ENCODE measurements at places on chromosomes 2 and 18.

DNA sequence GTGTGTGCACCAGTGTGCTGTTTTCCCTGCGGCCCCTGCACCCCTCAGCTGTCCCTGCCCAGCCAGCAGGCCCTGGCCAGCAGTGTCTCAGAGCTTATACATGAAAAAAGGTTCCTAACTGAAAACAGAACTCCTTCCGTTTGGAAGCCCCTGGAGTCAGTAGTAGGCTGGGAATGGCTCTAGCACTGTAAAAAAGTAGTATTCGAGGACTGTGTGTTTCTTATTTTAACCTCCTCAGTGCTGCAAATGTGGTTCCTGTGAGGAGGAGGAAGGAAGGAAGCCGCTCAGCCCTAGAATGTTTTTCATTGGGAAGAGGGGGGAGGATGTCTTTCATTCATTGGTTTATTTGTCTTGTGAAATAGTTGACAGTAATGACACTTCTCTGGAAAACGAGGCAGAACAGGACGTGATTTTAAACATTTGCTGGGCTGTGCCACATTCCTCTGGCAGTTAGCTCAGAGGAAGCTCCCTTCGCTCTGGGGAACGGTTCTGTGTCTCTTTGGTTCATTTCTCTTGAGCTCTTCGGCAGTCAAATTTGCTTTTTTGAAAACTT lies 103.5 kb downstream of the SPTBN1 start:
- peak; percentile 91 for DNase-seq

GRCh38 chr2:44358503-44358902 lies 2.8 kb downstream of the PREPL start:
- no peak for DNase-seq

- no peak for DNase-seq
These were observed 31.7 kb downstream of the MTERF4 start for GRCh38 chr2:241070361-241070760.

GRCh38 chr18:35376742-35377695 lies at the start of gene ZNF396:
Gene ZNF396 (minus strand): TSS chr18:35377337. CDS start chr18:35374292, 3,045 bp downstream.
- peak; percentile 33 for DNase-seq

GRCh38 chr2:144452989-144453336 lies 67.0 kb downstream of the ZEB2 start:
- no peak for DNase-seq

DNA sequence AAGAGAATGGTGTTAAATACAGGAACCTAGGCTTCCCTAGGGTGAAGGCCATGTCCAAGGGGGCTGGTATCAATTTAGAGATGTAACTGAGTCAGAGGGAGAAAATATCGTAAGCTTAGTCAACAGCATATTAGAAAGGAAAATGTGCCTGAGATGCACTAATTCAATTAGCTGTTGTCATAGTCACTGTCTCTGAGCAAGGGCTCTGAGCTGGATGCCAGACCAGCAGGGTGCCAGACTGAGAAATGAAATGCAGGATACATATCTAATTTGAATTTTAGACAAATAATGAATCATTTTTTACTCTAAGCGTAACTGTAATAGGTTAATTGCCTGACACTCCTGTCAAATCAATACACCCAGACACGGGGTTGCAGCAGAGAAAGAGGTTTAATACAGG lies 11.4 kb upstream of the SLC35F6 start:
- DNase-seq, result no peak

DNA sequence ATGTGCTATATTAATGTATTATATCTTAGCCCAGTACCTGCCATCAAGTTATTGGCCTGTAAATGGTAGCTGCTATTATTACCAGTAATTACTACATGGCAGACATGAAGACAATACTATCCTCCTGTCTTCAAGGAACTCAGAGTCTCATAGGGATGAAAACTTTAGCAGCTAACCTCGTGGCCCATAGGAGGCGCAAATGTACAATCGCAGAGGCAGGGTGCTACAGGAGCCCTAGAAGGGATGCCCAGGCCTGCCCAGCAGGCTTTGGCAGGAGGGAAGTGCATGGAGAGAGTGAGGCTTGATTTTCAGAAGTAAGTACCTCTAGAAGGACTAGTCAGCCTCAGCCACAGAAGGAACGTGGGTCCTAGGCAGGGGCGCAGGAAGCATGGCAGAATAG lies 44.7 kb upstream of the KIDINS220 start:
- no peak for DNase-seq

DNA sequence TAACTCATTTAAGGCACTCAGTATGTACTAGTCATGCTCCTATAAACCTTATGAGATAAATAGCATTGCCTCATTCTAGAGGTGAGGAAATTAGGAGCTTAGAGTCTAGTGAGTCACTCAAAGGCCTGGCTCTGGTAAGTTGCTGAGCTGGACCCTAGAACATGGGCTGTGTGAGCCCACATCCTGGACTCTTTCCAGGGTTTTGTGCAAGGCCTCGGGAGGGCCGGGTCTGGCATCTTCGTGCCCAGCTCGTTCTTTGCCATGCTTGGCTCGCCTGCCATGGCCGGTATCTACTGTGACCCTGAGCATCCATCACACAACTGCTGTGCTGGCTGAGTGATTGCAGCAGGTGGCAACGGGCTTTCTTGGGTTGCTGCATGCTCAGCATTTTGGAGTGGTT lies 168.0 kb downstream of the LPIN1 start:
- no peak for DNase-seq

DNA sequence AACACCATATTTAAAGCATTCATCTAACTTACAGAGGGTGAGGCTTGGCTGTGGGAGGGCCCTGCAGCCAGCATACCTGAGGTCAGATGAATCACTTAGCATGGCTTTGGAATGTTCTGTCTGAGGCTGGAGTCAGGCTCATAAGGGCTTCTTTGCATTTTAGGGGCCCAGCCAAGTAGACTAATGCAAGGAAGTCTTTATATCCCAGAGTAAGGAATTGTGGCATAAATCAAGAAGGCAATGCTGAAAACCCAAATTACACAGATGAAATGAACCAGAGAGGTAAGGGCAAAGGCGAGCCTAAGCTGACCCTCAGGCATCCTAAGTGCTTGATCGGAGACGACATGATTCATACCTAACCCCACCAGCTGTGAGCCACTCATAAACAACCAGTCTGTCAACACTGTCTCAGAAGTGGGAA lies 383.6 kb downstream of the DCC start:
- DNase-seq, result no peak

GRCh38 chr2:26327291-26328272 lies 18.4 kb upstream of the SELENOI start:
- no peak for DNase-seq

- DNase-seq, result no peak
These were observed 86.4 kb upstream of the RGPD4 start for GRCh38 chr2:107740300-107740699.

- no peak for DNase-seq
These were observed 8.1 kb upstream of the BMP10 start for GRCh38 chr2:68879296-68879695.

- no peak for DNase-seq
These were observed 43.5 kb downstream of the CYP27C1 start for GRCh38 chr2:127176371-127177311.

GRCh38 chr2:232416521-232417470 lies 10.2 kb downstream of the ALPG start:
- DNase-seq, result no peak

GRCh38 chr18:22363867-22364463 lies 53.8 kb downstream of the CTAGE1 start:
- DNase-seq, result no peak

- no peak for DNase-seq
These were observed 3.7 kb downstream of the MYL12B start for GRCh38 chr18:3265564-3266033.

GRCh38 chr2:37737507-37737906 lies 66.1 kb upstream of the CDC42EP3 start:
- DNase-seq, result no peak

DNA sequence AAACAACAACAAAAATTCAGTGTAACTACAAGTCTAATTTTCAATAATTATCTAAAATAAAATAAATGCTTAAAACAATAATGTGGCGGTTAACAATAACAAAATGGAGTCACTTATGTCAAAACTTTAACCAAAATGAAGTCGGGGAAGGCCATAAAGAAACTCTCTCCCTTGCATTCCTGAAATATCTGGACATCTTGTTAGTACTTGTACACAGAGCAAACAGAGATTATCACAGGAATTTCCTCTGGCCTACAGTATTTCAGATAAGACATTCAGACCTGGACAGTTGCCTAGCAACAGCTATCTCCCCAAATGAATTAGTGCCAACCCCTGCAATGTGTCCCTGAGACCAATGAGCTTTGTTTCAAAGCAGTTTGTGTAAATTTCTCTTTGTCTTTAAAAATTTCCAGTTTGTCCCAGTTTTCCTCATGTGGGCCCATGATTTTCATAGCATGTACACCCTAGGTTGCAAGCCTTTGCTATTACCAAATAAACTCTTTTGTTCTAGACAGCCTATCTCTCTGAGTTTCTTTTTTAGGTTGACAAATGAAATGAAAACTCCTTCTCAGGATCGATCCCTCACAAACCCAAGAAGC lies 68.6 kb downstream of the EXOC6B start:
- no peak for DNase-seq

DNA sequence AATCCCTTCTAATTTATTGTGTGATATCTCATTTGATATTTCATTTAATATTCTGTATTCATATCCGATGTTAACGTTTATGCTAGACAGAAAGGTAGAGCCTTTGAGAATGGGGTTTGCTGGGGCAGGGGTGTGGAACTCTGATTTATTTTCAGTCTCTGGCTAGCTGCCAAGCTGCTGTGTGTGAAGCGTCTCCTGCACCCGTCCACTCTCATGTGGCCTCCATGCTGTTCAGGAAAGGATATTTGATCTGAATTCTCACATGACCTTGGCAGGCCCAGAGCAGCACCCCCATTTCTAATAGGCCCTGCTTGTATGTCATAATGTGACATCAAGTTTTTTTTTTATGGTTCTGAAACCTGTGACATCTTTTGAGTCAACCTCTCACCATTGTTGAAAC lies 1.6 kb downstream of the IL1R1 start:
- DNase-seq, result no peak

- DNase-seq, result peak; percentile 88
These were observed at the start of the genes EIF4E2 and TIGD1 for GRCh38 chr2:232550354-232551249. Gene EIF4E2 (plus strand): TSS chr2:232550689. CDS start chr2:232550725, 36 bp downstream. Gene TIGD1 (minus strand): TSS chr2:232550557. CDS start chr2:232549882, 675 bp downstream.

GRCh38 chr2:60880643-60881046 lies 729 bp upstream of the REL start:
- DNase-seq, result no peak

DNA sequence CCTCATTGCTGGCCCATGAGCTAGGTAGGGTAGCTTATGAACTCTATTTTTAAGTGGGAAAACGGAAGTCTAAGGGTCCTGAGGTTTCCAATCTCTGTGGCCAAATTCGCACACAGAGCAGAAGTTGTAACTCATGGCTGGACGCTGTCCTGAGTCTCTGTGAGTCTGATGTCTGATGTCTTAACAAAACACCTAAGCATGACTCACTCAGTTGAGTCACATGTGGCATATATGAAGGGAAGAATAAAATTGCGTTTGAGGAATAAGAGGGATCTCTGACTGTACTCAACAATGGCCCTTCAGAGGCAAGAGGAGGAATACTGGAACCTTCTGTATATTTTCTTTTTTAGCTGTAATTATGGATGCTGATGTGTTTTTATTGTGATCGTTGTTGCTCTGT lies 569.7 kb downstream of the RIT2 start:
- peak; percentile 58 for DNase-seq

DNA sequence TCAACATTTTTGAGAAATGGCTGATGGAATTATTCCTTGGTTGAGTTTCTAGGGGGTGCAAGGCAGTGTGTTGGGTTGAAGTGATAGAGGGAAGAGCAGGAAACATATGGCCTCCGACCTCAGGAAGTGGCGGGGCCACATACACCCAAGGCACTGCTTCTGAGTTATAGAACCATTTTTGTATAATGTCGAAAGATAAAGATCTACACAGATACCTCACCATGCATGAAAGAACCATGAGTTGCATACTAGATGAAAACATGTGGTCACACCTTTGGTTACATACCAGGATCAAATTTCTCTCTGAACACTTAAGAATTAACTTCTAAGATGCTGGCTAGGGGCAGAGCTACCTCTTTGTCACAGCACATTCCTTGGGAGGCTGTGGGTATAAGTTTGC lies 23.2 kb downstream of the LAMA3 start:
- no peak for DNase-seq

DNA sequence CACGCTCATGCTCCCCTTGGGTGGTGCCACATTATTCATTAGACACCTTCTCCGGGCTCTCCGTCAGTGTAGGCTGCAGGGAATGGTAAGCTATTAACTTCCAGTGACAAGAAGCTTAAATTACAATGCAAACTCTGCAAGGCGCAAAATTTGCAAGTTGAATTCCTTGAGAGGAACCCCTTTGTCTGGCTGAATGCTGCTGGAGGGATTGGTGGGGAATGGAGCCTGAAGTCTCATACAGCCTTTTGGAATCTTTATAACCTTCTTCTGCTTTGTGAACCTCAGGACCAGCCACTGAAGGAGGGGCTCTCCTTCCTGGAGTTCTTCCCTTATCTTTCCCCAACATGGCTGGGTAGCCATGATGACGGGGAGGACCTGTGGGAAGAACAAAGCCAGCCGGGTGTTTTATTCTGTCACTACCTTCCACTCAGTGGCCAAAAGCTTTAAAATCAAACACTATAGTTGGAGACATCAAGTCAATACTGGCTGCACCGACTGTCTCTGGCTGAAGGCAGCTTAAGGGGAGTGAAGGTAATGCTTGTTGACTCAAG lies 220.9 kb upstream of the EPHA4 start:
- no peak for DNase-seq

DNA sequence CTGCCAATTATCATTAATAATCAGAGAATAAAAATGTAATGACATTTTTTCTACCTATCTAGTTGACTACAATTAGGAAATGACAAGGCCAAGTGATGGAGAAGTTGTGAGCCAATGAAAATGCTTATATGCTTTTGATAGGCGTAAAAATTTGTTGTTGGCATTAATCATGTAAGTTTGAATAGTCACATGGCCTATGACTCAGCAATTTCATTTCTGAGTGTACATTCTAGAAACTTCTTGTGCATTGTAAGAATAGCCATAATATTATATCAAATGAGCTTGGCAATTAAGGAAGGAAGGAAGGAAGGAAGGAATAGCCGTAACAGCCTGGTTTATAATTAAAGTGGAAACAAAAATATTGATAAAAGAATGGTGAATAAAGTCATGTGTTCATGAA lies 179.9 kb downstream of the PTH2R start:
- DNase-seq, result peak; percentile 6

DNA sequence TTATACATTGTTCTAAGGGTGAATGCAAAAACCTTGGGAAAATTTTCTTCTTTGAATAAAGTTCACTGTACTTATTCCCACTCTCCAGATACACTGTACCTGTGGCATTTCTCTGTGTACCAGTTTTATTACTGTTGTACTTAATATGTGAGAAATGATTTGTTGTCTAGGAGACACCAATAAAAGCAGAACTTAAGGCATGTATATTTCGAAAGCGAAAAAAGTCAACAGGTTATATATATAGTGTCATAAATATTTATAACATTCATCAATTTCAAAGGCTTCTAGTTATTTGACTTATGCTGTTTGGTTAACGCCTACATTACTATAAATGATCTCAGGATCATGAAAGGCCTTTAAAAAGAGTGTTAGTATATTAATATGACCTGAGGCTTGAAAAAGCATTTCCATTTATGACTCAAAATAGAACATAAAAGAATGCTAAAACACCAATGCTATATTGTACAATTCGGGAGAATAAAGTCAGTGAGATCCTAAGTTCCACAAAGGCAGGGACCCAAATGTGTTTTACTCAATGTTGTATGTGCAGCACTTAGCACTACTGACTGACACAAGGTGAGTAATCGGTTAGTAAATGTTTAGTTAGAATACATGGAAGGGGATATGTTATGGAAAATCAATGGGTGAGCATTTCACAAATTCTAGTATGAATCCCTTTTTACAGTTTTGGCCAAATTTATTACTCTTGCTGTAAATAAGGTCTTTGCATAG lies 32.2 kb upstream of the HNRNPA3 start:
- DNase-seq, result no peak

- peak; percentile 25 for DNase-seq
These were observed 11.1 kb downstream of the TTL start for GRCh38 chr2:112493048-112493447.

Data from NCI-H460 (cell line).